ENCODE measurements at places on chromosomes 7 and 10.

GRCh38 chr10:75565286-75566251 is 134.1 kb downstream of the LRMDA start:
- no peak for DNase-seq

DNA sequence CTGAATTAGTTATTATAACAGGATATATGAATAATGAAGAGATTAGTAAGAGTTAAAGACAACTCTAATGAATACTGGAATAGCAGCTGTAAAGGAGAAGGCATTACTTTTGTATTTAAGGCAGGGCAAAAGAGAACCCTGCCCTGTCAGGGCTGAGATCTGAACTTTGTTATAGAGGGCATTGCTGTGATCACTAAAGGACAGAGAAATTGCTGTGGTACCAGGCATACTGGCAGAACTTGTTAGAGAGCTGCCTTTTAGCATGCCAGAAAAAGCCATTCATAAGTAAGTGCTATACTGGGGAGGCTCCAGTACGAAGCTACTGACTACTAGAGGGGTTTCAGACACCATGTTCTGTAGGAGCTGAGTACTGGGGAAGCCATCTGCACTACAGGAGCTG is 481.8 kb downstream of the SEMA3D start:
- no peak for DNase-seq

- DNase-seq, result peak; percentile 62
Measured at GRCh38 chr7:25358926-25359325, 130.6 kb upstream of the NPVF start.

- no peak for DNase-seq
Measured at GRCh38 chr10:21493784-21494183, 31.7 kb downstream of the SKIDA1 start.

DNA sequence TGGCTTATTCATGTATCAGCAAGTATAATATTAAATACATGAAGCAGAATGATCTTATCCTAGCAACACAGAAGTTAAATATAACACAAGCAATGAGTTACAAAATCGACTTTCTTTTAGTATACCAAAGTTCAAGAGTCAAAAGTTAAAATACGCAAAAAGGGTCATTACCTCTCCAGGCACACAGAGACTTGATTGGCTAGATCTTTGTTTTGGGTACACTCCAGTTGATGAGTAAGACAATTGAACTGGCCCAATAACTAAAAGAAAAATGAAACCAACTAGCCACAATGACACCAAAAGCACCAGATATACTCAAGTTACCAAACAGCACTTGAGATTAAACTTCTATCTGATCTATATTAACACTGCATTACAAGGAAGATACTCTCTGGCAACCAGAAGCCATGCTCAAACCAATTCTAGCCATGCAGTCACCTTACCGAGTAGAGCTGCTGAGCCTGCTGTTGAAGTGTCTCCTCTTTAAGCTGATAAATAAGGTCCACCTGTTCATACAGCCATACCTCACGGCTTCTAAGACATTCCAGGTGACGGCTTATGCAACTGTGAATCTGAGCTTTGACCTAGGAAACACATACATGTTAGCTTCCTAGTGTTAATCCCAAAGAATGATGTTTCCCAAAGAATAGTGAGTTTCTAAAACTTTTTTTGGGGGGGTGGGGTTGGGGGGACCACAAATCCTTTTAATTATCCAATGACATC is 15.6 kb downstream of the NCOA4 start:
- DNase-seq, result no peak

DNA sequence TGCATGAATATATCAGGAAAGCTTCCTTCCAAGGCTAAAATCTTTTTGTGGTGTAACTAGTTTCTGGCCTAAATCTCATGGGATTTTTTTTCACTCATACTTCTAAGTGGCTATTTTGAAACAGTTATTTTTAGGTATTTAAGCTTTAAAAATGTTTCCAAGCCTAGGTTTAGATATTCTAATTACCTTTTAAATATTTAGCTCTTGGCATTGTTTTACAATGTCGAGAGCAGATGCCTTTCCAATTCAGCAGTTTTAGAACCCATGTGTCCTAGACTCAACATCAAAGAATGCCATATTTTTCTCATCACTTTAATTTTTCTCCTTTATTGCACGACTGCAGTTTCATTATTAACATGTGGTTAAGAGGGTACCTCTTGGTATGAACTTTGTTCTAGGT is 27.1 kb upstream of the STOX1 start:
- no peak for DNase-seq

DNA sequence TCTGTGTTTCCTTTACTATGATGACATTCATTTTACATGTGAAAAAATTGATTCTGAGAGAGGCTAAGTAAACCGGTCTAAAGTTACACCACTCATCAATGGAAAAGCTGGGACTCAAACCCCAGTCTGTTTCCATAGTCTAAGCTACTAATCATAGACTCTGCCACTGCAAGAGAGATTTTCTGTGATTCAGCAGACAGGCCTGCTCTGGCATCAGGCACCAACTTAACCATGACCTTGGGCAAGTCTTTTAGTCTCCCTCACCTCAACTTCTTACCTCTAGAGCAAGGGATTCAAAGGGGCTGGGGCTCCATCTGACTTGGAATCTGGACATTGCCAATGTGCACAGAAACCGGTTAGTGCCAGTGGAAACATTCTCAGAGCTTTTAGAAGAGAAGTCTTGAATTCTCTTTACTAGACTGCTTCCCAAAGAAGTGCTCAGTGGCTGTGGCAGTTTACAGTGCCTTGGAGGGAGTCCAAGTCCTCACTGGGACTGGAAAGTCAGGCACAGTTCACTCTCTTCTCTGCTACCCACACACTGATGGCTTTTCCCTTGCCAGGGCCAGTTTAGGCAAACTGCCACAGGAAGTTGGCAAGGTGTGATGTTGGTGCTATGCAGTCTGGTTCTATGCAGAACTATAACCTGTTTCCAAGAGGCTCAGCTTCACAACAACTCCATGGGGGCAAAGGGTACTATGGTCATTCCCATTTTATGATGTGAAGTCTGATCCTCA is 4.5 kb upstream of the BLNK start:
- no peak for DNase-seq

- DNase-seq, result no peak
Measured at GRCh38 chr10:107058331-107058730, 106.2 kb downstream of the SORCS1 start.

DNA sequence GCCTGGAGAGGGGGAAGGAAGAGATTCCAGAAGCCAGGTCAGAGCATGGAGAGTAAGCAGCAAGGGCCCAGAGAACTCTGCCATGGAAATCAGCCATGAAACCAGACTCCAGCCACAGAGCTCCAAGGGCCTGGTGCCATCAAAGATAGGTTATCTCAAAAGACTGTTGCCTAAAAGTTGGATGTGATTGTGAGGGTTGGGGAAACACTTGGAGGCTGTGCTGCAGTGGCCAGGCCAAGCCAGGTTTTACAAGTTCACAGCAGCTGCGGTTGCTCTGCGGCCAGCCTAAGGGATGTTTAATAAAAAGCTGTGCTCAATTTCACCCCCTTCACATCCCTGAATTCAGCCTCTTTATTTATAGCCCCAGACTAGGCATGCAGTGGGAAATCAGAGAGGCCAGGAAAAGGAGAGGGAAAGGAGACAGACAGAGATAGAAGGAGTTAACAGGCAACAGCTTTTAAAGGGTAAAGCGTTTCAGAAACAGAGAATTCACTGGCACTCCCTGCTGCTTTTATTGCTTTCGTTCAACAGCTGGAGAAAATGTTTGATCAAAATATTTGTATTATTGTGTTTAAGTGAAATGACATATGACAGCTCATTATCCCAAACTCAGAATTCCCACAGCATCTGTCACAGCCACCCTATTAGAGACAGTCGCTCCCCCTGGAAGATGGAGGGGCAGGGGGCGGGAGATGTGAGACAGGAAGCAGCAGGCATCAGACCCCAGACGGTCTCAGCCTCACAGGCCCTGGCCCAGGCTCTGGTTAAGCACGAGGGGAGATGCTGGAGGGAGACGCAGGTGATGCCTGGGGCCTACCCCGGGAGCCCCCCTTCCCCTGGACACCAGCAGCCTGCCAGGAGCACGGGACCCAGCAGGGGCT is 140.1 kb downstream of the GLI3 start:
- no peak for DNase-seq

DNA sequence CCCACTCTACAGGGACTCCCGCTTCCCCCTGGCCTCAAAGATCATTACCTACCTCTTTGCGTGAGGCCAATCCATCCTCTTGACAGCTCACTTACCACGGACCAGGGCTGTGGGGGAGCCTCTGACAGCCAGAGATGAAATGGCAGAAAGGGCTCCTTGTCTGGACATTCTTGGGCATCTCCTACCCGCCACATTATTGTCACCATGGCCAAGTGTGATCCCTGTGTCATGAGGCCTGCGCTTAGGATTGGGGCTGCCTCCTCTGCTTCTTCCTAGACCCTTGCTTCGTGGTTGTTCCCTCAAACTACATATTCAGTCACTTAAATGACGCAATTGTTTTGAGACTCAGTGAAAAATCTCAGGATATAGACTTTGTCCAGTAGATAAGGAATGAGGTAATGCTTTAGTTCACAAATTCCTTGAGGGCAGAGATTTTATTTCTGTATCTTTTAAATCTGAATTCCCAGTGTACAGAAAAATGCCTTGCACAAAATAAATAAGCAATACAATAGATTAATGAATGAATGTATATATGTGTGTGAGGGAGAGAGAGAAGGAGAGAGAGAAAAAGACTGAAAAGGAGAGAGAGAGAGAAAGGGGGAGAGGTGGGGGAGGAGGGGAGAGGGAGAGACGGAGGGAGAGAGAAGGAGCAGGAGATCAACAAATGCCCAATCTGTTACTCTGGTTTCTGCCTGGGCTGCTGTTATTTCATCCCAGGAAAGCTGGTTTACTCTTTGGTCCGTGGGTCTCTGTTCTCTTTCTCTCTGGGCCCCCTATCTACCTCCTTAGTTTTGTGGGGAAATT is 159.0 kb downstream of the PLXNA4 start:
- no peak for DNase-seq

DNA sequence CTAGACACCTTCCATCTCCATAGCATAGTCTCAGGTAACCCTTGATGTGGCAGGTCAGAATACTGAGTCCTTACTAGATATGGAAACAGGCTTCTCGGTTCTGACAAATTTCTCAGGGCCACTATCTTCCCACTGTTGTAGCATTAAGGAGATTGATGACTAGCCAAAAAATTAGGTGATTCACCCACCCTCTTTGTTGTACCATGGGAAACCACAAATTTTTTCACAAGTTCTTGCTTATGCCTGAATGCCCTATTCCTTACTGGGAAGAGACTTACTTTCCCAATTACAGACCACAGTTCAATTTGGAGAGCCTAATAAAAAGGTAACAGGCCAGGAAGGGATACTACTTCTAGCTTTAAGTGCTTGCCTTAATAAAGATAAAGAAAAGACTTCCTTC is 948.8 kb downstream of the GRM8 start:
- no peak for DNase-seq

GRCh38 chr7:2969398-2970306 is 74.0 kb downstream of the CARD11 start:
- no peak for DNase-seq

- DNase-seq, result no peak
Measured at GRCh38 chr7:135943134-135943879, 33.9 kb downstream of the MTPN start.

- DNase-seq, result no peak
Measured at GRCh38 chr10:8037199-8037801, 17.2 kb upstream of the GATA3 start.

- DNase-seq, result no peak
Measured at GRCh38 chr7:150900675-150901074, 48.4 kb downstream of the AOC1 start.

DNA sequence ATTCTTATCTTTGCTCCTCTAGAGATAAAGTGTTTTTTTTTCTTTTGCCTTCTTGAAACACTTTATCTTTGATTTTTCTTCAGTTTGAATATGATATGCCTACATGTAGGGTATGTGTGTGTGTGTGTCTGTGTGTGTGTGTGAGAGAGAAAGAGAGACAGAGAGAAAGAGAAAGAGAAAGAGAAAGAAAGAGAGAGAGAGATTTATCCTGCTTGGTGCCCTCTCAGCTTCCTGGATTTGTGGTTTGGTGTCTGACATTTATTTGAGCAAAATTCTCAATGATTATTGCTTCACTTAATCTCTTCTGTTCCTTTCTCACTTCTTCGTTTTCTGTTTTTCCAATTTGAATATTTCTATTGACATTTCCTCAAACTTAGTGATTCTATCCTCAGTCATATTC is 60.3 kb downstream of the RAB18 start:
- no peak for DNase-seq

GRCh38 chr7:28941633-28942032 is 16.5 kb downstream of the TRIL start:
- no peak for DNase-seq

All from NCI-H2227 treated with DMSO at 0.1 percent for 48 hours (cell line).